Mesothelial cell of epicardium (in vitro differentiated cells): ENCODE measurements at places on chromosomes 5 and 9.
A peak's percentile ranks its signal among the peaks of the same experiment; 100 is the strongest.

DNA sequence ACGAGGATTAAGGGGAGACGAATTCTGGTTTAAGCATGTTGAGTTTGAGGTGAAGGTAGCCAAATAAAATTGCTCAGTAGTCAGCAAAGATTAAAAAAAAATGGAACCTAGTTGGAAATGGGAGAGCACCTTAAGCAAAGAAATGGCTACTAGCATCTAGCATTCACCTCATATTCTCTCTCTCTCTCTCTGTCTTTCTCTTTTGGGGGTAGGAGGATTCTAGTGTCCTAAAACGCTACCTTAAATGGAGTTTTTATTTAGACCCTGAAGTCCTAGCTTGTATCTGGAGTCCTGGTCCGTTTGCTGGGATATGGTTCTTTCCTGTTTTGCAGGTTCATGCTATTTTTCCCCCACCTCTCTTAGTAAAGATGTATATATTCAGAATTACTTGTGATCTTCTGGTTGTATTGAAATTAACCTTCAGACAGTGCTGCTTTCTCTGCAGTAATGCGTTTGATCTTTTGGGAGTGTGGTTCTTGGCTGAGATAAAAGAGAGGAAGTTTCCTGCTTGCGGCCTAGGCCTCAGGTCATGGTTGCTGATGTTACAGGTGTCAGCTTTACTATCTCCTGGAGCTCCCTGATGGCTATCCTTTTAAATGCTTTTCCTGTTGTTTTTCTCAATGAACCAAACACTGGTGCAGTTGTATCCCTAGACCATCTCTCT is 8.0 kb downstream of the TGFBR1 start:
- DNase-seq: no peak

DNA sequence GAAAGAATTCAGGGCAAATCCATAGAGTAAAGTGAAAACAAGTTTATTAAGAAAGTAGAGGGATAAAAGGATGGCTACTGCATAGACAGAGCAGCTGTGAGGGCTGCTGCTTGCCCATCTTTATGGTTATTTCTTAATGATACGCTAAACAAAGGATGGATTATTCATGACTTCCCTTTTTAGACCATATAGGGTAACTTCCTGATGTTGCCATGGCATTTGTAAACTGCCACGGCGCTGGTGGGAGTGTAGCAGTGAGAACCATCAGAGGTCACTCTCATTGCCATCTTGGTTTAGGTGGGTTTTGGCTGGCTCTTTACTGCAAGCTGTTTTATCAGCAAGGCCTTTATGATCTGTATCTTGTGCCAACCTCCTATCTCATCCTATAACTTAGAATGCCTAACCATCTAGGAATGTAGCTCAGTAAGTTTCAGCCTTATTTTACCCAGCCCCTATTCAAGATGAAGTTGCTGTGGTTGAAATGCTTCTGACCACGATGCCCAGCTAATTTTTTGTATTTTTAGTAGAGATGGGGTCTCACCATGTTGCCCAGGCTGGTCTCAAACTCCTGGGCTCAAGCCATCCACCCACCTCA is 42.1 kb downstream of the RFK start:
- DNase-seq: no peak

- DNase-seq: no peak
Measured at GRCh38 chr9:70136632-70137031, 93.0 kb downstream of the MAMDC2 start.

GRCh38 chr5:169307646-169308045 is 6.7 kb upstream of the SLIT3 start:
- no peak for DNase-seq

- no peak for DNase-seq
Measured at GRCh38 chr5:173468821-173469251, 140.6 kb upstream of the STC2 start.

GRCh38 chr5:136028782-136029742 is at the start of gene TGFBI:
TGFBI (plus strand) TSS chr5:136028988; CDS start chr5:136029056, 68 bp downstream.
- peak; percentile 54 for DNase-seq

DNA sequence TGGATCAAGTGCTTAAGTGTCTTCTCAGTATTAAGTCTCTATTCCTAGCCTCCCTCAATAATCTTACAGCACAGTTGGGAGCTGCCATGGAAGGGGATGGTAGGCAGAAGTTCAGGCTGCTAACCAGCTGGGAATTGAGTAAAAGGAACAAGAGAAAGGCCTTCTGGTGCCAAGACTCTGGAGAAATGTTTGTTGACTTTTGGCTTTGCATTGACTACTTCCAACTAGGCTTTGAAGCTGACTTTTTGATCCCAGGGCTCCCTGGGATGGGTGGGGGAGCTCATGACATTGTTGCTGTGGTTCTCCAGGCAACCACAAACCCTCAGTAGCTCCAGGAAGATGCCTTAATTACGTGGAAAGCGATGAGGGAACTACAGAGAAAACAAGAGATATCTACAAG is 85.2 kb upstream of the HTR4 start:
- DNase-seq: no peak

GRCh38 chr9:16150938-16151650 is 598.3 kb downstream of the CCDC171 start:
- no peak for DNase-seq

DNA sequence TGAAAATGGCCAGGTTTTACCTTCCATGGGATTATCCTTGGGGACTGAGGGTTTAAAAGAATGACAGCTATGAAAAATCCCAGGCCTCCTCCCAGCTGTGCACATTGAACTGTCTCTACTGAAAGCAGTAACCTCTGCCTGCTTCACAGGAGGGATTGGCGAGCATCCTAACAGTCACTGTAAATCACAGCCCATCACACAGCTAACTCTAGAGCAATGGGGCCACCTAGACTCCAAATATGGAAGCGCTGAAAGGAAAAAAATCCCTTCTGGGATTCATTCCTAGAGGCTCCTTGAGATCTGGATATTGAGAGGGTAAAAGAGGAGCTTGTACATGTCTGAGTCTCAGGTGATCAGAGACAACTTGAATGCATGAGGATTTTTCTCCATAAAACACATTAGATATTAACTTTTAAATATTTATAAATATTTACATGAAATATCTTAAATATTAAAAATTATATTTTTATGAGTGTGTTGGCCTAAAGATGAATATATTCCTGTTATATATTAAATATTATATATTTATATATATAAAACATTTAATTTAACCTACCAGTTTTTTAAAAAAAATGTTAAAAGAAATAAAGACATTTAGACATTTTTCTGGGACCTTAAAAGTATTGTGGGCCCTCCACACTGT is 133.8 kb upstream of the SLC24A2 start:
- DNase-seq: peak; percentile 49

DNA sequence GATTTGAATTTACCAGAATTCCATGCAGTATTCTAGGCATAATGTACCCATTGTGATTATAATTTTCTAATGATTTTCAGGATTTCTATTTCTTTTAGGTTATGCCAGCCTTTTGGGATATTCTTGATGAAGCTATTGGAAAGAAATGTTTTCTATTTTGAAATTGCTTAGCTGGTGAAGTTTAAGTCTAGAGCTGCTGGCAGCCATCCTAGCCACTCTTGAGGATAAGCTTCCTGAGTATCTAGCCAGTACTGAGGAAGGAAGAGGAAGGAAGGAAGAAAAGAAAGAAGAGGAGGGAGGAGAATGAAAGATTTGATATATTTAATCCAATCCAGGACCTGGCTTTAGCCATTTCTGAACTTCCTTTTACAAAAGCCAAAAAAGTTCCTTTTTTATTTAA is 142.1 kb upstream of the DAB2 start:
- DNase-seq: no peak

DNA sequence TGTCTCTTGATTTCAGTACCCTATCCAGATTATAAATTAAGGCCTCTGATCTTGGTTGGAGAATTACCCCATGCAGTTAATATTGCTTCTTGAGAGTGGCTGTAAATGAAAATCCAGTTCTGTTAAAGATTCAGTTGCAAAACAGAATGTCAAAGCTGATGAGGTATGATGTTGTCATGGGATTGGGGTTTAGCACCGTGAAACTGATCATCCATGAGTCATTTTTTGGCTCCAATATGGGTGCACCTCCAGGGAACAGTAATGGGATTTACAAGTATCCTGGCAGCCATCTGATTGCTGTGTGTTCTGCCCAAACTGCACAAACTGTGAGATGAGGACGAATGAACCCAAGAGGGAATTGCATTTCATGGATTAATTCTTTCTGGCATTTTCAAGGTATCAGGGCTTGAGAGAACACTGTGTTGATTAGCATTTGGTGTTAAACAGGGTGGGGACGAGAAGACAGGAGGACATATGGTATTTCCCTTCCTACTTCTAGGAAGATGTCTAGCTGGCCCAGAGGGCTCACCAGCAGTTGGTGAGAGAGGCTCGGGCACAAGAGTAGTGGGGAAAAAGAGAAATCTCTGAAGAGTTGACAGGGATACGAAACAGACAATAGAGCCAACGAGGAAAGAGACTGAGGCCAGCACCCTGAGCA is 214.7 kb downstream of the GAS1 start:
- no peak for DNase-seq

GRCh38 chr5:136819526-136820302 is 454.4 kb upstream of the TRPC7 start:
- no peak for DNase-seq

- no peak for DNase-seq
Measured at GRCh38 chr9:133202145-133202513, 6.9 kb downstream of the OBP2B start.

GRCh38 chr9:131598121-131598520 is 52.8 kb downstream of the PRRT1B start:
- DNase-seq: no peak

DNA sequence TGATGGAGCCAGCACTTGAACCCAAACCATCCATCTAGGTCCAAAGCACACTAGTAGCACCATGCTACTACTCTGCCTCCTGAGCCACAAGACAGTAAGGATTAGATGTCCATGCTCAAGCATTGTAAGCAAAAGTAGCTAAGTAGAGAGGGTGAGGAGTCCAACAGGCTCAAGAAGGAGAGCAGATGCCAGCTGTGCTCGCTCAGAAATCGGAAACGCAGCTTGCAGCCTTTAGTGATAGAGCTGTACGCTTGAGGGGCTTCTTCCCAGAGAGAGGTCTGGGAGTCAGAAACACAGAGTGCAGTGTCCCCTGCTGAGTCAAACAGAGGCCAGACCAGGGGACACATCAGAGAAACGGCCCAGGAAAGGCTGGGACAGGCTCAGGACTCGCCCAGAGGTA is 32.7 kb upstream of the GABRP start:
- DNase-seq: no peak

DNA sequence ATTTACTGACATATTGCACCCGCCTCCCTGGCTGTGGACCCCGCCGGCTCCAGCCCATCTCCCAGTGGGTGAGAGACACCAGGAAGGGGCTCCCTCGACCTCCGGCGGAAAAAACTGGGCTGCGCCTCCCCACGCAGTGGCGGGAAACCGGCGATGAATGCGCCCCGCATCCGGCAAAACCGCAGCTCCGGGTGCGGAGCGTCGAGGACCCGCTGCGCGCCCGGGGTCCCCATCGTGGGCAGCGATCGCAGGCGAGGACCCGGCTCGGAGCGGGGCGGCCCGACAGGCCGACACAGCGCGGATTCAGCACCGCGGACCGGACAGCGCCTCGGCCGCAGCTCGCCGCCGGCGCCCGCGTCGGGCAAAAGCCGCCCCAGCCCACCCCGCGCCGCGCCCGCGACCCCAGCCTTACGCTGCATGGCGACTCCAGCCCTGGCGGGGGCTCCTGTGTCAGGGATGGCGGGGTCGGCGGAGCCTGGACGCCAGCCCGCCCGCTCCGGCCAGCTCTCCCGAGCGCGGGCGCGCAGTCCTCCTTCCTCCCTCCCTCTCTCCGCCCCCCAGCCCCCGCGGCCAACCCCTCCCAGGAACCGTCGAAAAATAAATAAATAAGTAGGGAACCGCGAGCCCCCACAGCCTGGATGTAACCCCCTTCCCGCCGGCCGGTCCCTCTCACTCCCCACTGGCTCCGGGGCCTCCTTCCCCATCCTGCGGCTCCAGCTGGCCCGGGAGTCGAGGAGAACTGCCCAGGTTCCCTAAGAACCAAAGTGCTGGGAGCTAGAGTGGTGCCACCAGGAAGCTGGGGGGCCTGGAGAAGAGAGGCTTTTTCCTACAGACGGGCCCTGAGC is 3.1 kb downstream of the LHX3 start:
- peak; percentile 49 for DNase-seq

GRCh38 chr5:157175071-157175612 is 5.5 kb upstream of the ITK start:
- DNase-seq: no peak

GRCh38 chr9:112176524-112176923 is 1.4 kb upstream of the SUSD1 start:
- DNase-seq: no peak

DNA sequence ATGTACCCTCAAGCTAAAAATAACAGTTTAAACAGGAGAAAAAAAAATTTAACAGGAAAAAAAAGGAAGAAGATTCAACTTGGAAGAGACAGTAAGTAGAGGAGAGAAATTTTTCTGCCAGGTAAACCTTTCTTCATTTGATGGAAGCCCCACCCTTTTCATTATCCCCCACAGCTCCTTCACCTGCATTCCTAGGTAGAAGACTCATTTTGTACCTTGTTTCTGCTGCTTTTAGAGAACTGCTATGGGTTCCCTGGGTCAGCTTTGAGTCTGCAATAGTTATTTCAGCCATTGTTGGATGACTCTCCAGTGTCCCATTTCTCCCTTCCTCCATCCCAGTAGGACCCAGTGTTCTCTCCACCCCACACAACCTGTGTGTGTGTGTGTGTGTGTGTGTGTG is 74.1 kb upstream of the CPEB4 start:
- DNase-seq: no peak

GRCh38 chr5:61401726-61402125 is 69.7 kb downstream of the ZSWIM6 start:
- no peak for DNase-seq

- no peak for DNase-seq
Measured at GRCh38 chr9:122370303-122370702, 521 bp upstream of the PTGS1 start.

GRCh38 chr9:69009708-69010107 is 4.2 kb downstream of the PRKACG start:
- no peak for DNase-seq

DNA sequence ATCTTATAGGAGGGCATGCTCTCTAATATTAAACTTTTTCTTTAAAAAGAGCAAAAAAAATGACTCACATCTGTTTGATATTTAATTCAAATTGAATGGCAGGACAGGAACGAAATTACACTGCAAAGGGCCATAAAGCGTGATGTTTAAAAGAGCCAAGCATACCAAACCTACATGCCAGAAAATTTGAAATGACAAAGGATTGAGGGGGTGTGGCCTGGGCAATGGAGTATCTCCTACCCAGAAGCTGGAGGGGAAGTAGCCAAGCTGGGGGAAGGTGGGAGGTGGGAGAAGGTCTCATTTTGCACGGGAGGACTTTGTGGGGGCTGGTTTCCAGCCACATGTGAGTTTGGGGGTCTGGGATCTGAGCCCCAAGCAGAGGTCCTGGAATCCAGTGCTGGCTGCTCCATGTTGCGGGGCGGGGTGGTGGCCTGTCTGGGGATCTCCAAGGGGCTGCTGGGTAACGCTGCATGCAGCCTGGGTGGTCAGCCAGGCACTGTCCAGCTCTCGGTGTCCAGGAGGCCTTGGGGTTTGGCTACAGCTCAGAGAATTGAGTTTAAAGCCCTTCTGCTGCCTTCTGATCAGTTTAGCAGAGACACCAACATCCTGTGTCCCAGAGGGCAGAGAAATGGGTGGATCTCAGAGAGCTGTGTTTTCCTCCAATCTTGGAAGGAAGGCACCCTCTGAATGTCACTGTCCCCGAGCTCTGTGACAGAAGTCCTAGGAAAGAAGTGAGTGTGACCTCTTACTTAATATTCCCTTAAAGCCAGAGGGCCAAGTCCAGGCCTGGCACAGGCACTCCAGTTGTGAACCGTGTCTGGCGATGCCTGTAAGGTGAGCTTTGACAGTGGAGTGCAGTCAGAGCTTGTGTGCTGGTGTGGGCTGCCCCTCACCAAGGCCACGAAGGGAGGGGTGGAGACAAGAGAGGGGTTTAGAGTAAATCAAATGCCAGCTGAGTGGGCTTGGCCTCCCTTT is 7.6 kb downstream of the DCANP1 start:
- no peak for DNase-seq
